Inflammatory macrophage treated with lipopolysaccharide for 1 hour (primary cell): ENCODE measurements at places on chromosomes 1 and 21.

GRCh38 chr1:3899754-3900149, 320 bp downstream of the C1orf174 start:
- peak; percentile 35 for DNase-seq

GRCh38 chr1:227938911-227939790, 8.6 kb downstream of the WNT9A start:
- DNase-seq = no peak

DNA sequence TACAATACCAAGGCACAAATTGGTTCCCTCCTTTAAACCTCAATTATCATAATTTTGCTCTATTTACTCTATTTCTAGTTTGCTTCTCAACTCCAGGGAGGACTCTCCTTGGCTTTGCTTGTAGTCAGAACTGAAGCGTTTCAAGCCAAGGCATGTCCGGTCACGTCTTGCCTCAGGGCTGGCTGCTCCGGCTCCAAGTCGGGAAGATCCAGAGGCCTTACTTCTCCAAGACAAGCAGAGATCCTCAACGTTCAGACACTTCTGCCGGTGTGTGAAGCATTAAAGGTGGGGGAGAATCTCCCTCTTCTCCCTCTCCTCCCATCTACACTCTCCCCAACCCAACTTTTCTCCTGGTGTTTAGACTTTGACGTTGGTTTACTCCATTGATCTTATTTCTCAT, 7.2 kb upstream of the HHAT start:
- no peak for DNase-seq

GRCh38 chr1:89790592-89790991, 30.2 kb upstream of the LRRC8D start:
- no peak for DNase-seq

DNA sequence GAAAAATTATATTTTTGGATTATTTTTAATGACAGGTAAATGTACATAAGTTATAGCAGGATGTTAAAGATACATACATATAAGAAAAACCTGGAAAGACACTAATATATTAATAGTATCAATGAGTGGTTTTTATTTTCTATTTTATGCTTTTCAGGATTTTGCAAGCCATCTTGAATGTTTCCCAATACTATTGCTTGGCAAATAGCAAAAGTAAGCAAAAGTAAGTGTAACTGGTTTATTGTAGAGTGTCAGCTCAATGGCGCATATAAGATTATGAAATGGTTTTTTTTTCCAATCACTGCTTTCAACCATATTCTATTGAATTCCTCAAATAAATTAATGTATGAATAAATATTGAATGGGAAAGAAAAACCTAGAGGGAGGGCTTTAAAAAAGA, 36.4 kb downstream of the ZNF684 start:
- DNase-seq = peak; percentile 52

- no peak for DNase-seq
These were observed 13.2 kb upstream of the TUFT1 start for GRCh38 chr1:151526735-151527525.

- no peak for DNase-seq
These were observed 339.5 kb upstream of the C1orf87 start for GRCh38 chr1:60413091-60413490.

- DNase-seq = no peak
These were observed 14.1 kb downstream of the TMEM53 start for GRCh38 chr1:44660176-44660575.

DNA sequence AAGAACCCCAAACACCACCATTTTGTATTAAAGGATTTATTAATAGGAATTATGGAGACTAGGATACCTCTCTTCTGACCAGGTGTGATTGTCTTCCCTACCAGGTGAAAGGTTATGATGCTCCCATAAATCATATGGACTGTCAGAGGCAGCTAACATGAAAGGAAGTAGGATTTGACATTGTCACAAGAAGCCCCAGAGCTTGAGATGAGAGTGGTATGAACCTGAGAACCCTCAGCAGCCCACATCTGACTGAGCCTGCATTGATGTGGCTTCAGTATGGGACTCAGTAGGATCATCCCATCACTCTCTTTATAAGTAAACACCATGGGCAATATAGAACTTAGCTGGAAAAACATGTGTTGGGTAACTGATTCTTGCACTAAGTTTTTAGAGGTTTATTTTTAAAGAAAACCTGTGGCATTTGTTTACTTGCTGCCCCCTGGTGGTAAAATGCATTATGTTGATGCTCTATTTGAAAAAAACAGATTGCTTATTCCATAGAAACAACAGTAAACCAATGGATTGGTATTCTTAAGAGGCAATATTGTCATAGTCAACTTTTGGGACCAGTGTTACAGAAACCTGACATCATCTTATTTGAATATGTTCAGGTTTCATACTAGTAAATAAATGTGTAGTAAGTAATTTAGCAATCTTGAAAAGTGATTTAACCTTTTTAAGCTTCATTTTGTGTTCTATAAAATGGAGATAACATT, 16.6 kb upstream of the CACYBP start:
- peak; percentile 88 for DNase-seq

DNA sequence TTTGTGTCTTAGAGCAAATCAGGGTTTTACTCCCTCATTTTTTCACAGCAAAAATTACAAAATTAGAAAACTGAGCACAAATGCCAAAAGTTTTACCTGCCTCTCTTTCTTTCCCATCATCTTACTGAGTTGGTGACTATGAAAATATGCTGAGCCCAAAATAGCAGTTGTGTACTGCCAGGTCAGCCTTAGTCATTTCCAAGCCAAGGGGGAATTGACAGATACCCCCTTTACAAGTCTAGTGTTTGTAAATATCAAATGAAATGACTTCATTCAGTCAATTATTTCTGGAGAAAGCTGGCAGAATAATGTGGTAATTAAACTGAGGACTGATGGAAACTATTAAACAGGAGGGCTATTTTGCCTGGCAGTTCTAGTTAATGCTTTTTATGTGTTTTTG, 11.4 kb upstream of the GORAB start:
- DNase-seq = no peak

DNA sequence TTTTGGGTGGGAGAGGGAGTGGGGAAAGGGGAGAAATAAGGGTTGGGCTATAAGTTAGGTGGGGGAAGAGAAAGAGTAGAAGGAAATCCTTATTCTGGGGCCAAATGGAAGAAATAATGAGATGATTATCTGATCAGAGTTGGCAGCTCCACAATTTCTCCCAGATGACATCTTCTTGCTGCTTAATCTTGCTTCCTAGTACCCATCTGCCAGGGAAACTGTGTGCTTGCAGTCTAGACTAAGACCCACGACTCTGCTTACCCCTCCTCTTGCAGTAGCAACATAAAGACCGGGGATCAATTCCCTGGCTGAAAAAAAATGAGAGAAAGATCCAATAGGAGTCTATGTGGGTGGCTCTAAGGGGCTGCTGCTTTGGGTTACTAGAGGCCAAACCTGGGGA, 95.6 kb downstream of the PAPPA2 start:
- no peak for DNase-seq

- DNase-seq = no peak
These were observed 151.5 kb downstream of the ST6GALNAC5 start for GRCh38 chr1:77018761-77019160.

DNA sequence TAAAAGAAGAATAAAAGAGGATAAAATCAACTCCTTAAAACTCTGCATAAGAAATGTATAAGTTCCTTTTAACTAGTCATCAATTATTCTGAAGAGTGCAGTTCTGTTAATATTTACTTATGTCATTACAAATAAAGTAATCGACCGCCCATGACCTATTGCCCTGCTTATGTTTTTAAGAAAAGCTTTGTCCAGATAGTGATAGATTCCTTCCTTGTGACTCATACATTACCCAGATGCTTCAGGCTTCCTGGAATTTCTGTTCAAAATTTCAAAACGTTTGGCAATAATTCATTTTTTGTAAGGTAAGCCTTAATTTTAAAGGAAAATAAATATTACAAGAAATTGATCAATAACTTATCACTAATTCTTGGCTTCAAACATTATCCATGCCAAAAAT, 918.2 kb upstream of the ADGRL2 start:
- DNase-seq = no peak

DNA sequence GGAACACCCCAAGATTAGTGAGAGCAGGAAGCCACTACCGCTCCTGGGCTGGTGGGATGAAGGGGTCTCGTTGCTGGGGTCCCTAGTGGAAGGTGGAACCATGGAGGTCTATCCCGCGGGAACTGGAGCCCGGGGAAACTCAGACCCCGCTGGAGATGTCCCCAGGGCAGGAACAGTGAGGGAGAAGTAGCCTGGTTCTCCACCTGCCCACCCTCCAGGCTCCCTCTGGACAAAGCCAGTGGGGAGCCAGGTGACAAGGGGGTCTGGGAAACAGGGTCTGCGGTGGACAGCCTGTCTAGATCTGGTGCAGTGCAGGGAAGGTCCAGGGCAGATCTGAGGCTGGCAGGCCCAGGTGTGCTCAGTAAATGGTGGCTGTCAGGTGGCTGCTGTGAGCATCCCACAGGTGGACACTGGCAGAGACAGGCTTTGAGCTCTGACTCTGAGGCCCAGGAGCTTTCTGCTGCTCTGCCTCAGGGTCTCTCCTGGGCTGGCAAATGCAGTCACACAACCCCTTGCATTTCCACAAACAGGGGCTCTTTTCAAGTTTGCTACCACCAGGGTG, 88.0 kb upstream of the TLR5 start:
- DNase-seq = no peak

- DNase-seq = no peak
These were observed 8.2 kb upstream of the ASAP3 start for GRCh38 chr1:23492132-23492720.

DNA sequence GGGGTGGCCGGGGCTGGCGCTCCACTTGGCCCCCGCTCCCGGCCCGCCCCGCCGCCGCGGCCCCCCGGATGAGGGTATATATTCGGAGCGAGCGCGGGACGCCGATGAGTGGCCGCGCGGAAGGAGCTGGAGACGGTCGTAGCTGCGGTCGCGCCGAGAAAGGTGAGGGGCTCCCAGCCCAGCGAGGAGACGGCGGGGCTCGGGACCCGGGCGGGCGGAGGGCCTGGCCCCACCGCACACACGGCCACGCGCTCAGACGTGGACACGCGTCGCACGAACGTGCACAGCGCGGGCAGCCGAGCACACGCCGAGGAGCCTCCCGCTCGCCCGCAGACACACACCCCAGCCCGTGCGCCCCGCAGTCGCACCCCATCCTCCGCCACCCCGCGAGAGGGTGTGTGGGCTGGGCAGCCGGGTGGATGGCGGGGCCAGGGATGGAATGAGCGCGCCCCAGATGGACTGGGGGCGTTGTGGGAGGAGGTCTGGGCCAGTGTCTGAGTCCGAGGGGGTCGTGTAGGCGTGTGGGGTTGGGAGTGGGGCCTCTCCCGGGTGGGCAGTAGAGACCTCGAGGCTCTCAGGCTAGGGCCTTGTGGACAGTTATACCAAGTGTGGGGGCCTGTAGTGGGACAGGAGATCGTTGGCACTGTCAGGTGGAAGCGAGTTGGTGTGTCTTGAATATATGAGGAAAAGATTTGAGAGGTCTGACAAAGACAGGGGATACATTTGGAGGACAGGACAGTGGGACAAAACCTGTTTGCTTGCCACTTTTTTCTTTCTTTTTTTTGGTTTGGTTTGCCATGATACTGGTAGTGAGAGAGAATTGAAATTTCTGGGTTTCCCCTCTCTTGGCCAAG, at the start of gene UAP1:
Gene UAP1, plus strand, starts transcription at position 107 of the 854 bp plus-strand sequence. CDS start 4,347 bp downstream, outside the sequence.
- DNase-seq = no peak

DNA sequence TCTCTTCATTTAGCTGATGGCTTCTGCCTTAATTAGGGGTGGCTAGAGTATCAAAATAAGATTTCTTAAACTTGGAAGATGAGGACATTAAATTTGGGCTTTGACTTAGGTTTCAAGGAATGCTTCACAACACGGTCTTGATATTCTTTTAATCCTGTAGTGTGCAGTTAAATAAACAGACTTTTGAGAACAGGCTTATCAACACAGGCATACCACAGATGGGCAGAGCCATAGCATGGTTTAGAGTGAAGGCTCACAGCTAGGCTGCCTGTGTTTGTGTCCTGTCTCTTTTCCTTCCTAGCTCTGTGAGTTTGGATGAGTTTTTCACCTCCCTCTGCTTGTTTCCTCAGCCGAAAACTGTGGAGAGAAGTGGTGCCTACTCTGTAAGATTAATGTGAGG, 102.3 kb upstream of the IPO9 start:
- no peak for DNase-seq

DNA sequence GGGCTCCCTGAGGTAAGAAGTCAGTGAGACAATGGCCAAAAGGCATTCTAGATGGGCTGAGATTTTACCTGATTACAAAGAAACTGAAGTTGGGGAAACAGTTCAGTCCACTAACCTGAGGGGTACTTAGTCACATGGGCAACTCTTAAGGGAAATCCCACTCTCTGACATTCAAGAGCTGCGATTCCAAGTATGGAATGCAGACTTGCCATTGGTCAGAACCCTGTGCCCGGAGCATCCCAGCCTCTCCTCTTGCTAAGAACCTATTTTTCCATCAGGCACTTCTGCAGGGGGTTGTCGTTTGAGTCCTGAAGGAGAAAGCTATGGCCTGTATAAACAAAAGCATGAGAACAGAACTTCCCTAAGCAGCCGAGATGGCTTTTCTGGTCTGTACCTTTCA, 434.9 kb upstream of the DAB1 start:
- no peak for DNase-seq

- peak; percentile 60 for DNase-seq
These were observed 26.5 kb upstream of the PLA2G2C start for GRCh38 chr1:20212685-20213331.

- no peak for DNase-seq
These were observed 1806.8 kb downstream of the BRINP3 start for GRCh38 chr1:188670837-188671236.

DNA sequence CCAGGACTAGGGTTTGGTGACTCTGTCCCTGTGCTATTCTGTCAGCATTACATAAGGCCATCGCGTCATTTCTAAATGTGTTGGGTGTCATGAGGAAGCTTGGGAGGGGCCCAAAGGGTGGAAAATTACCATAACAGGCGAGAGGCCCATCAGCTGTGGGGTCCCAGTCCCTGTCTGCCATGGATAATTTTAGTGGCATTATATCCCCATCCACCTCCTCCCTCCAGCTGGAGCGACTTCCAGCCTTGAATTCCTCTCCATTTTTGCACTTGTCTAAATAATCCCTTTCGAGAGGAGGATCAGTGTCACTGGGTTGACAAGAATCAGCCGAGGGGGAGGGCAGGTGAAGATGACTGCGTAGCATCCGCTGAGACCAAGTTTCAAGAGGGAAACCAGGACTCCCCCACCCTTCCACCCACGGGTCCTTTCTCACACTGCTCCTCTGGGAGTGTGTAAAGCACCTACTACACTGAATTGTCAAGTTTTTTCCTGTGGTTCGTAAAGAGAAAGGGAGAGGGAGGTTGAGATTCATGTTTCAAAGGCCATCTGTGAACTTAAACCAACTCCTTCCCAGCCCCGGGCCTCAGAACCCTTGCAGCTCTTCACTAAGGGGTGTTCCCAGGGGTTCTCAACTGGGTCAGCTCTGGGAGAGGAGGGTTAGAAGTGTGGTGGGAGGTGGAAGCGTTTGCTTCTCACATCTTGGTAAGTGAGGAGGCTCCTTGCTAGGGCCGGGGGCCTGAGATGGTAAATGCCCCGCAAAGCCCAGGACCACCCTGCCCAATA, 29.2 kb downstream of the VASH2 start:
- DNase-seq = no peak

GRCh38 chr1:221994939-221995338, 253.1 kb upstream of the DUSP10 start:
- no peak for DNase-seq

DNA sequence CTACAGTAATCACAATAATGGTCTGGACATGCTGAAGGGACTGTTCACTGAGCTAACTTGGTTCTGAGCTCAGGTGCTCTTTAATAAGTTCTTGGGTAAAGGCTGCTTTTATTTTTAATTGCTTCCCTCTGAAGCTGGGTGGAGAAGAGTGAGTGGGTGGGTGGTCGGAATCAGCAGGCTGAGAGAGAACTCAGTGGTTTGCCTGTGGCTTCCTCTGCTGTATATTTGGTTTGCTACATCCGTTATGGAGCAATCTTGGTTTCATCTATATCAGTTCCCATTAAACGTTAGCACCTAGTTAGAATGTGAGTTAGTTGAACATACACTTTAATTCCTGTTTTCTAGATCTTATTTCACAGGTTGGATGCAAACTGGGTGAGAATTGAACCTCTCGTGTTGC, 23.3 kb downstream of the CNIH4 start:
- DNase-seq = peak; percentile 69
